A172 (cell line): ENCODE measurements at places on chromosomes 7 and 10.

DNA sequence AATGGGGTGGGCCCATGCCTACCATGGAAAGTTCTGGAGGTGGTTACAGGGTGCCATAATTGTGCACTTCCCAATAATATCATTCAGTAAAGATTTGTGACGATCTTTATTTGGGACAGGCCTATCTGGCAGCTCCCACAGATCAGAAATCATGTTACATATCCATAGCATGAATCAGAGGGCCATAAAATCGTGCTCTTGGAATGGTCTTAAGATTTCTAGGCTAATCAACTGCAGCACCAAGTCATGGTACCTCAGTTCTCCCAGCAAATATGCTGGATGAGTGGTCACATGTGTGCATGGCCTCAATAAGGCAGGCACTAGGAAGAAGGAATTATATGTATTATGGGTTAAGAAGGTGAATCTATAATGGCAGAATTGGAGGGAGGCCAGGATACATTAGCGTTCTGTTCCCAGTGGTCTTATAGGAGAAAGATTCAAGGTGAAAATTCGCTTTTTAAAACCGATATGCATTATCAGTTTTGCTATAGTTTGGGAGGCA lies 134.7 kb downstream of the NRP1 start:
- no peak for DNase-seq

DNA sequence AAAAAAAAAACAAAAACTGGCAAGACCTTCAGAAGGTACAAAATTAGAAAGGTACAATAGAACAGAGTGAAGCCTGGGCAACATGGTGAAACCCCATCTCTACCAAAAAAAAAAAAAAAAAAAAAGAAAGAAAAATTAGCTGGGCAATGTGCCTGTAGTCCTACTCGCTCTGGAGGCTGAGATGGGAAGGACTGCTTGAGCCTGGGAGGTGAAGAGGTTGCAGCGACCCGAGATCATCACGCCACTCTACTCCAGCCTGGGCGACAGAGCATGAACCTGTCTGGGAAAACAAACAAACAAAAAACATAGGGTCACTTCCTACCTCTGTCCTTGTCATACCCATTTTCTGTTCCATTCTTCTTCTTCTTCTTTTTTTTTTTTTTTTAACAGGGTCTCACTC lies 45.6 kb upstream of the DLG5 start:
- no peak for DNase-seq

GRCh38 chr10:132447446-132448247 lies 50.6 kb downstream of the PWWP2B start:
- peak; percentile 53 for DNase-seq

- no peak for DNase-seq
Measured at GRCh38 chr7:82141427-82141826, 302.1 kb downstream of the CACNA2D1 start.

- DNase-seq, result peak; percentile 20
Measured at GRCh38 chr10:79490400-79491142, 21.8 kb upstream of the EIF5AL1 start.

GRCh38 chr10:112203328-112204076 lies 19.9 kb upstream of the GPAM start:
- no peak for DNase-seq

DNA sequence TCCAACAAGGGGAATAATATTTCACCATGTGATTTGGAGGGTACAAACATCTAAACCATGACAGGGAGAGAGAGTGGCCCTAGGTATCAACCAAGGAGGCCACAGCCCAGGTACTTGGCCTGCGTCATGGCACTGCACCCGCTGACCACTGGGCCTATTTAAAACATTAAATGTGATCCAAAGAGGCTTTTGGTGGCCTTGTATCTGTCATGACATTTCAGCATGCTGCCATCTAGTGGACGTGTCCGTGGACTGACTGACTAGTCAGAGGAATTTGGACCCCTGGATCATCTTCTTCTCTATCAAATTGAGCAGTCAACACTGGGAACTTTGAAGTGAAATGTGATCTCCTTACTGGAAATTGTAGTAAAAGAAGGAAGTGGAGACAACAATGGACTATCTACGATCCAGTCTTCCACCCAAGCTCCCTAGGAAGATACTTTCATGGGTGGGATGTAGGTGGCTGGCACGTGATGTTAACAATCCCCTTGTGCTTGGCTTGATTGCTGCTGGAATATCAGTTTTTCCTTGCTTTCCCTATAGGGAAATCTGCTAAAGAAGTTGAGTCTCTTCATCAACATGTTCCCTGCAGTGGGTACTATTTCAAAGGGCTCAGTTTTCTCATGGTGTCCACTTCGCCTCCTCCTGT lies 24.6 kb upstream of the ITGA8 start:
- peak; percentile 54 for DNase-seq

DNA sequence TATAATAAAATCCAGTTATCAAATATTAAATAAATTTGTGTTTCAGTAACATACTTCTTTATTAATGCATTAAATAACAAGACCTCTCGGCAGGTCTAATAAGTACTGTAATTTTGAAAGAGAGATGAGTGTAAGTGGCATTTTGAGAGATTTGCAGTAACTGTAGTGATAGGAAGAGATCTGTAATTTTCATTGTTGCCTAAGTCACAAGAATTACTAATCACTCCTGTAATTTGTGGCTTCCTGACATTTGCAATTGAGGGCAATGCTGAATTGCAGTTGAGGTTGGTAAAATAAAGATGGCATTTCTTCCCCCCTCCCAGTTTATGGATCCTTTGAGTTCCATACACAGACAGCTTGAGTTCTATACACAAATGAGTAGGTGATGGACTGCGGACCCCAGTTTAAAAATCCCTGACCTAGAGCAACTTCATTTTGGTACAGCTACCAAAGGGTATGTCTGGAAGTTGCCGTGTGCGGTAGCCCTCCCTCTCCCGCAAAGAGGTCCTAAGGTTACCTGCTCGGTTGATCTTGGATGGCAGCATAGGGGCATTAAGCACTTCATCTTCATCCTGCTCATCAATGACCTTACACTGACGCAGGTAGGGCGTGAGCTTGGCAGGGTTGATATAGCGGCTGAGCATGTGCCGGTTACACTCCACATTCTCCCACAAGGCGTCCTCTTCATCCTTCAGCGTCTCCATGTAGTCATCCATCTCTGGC lies 96.4 kb downstream of the CARD11 start:
- no peak for DNase-seq

- peak; percentile 11 for DNase-seq
Measured at GRCh38 chr7:108836256-108836655, 266.6 kb downstream of the DNAJB9 start.

DNA sequence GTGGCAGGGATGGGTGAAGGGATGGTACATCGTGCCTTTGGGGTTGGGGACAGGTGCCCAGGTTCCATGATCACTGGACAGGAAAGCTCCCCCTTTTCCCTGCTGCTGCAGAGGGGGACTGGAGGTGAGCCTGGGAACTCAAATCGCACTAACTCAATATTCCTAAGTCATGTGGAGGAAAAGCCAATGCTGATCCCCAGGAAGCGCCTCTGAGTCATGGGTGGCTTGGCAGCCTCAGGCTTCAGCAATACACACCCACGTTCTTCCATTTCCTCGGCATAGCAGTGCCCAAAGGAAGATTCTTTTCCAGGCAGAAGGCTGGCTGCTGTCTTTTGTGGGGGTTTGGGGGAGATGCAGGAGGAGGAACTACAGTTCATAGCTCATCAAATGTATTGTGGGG lies 165.8 kb downstream of the CCDC3 start:
- no peak for DNase-seq

DNA sequence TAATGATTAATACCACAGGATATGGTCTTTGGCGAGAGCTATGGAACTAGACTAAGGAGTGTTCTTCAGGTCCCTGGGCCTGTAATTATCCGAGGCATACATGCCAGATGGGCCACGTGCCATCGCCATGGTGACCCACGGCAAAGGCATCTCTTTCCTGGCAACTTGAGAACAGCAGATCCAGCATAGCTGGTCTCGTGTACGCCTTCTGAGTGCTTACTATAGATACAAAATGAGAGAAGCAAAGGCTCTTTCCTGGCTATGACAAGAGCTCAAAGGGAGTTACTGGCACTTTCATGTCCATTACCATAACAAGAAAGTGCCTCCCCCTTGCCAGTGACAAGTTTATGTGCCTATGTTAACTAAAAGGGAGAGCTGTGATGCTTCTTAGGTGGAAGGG lies 26.0 kb upstream of the GLI3 start:
- DNase-seq, result no peak

DNA sequence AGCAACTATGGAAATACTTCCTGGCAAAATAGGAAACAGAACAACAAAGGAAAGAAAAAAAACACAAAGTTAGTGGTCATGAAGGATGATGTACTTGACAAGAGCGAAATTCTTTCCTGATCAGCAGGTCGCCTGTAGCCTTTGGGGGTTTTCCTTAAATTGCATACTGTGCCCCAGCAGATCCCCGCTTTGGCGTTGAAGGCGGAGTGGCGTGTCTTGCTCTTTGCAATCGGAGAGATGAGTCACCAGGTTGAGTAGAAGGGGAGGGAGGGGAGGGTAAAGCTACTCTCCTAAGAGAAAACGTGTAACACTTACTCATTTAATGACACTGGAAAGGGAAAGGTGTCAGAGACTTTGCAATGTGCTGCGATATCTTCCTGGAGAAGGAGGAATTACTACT lies 587.2 kb downstream of the SORCS1 start:
- peak; percentile 75 for DNase-seq

DNA sequence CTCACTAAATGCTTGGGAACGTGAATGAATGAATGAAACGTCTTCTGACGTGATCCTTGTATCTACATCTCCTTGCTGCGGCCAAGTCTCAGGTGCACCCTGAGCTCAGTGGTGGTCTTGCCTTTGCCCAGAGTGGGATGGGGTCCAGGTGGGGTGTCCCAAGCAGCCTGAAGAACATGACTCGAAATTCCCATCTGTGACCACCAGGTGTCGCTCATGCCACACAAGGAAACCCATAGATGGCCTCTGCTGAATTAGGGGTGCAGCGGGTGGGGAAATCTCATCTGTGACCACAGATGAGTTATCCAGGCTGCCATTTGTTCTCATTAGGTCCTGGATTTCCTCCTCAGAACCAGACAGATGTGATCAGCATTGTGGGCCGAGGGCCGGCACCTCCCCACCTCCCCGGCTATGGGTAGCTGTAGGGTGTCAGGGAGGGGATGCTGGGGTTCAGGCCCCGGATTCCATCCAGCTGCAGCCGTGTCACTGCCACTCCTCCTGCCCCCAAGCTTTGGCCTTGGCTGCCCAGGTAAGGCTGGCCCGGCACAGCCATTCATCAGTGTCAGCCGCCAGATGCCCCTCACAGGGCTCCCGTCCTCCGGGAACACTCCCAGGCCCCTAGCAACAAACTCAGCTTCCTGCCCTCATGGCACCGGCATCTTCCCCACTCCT lies 21.0 kb upstream of the GNA12 start:
- DNase-seq, result peak; percentile 70

DNA sequence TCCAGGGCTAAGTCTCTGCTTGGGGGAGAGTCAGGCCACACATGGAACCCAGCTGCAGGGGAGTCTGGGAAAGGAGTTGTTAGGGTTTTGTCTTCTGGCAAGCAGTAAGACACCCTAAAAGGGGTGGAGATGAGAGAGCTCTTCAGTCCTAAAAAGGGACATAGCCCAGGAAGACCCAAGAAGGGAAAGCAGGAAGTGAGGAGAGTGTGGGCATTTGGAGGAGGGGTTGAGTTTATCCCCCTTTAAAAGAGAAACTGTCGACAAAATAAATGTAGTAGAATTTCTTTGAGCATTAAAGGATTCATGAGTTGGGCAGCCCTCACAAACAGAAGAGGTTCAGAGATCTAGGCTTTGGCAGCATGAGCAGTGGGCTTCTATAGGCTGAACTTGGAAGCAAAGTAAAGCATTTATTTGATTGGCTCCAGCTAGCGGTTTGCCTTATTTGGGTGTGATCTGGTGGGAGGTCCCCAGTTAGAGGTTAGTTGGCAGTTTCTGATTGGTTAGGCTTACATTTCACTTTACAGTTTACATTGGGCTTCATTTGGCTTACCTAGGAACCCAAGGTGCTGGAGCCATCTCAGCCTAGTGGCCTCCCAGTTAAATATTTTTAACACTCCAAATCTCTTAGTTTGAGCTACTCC lies 246.7 kb downstream of the CAMK1D start:
- no peak for DNase-seq

DNA sequence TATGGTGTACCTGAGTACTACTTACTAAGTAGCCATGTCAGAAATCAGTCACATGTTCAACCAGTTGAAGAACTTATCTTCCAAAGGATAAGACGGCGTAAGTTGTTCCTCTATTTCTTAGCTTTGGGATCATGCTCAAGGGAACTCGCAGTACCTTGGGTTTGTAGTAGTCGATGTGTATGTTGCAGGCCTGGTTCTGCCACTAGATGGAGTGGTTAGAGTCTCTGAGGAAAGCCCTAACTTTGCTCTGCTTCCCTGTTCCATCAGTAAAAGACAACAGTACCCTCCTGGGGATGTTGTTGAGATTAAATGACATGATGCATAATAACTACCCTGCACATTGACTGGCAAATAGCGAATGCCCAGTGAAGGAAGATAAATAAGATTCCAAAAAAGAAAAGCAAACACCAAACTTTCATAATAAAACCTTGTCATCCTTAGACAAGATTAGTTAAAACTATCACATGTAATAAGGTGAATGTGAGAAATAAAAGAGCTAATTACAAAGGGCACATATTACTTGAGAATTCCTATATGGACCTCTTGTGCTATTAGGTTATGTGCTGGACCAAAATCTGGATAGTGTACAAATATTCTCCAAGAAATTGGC lies 165.9 kb downstream of the ABCA13 start:
- DNase-seq, result peak; percentile 36
